ENCODE measurements at places on chromosomes 2 and 18.
A peak's percentile ranks its signal among the peaks of the same experiment; 100 is the strongest.

DNA sequence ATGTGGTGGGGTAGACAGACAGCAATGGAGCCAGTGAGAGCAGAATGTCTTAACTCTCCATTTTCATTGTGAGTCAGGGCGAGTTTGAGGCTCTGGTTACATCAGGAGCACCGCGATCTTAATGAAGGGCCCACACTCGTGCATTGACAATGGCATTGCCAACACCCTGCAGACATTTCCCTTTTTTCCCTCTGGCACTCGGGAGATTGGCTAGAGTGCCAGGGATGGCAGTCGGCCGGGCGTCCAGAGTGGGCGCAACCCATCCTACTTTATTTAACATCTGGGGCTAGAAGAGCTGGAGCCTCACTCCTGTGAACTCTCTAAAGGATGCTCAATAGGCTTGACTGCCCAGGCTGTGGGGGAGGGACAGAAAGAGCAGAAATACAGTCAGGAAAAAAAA is 9.7 kb downstream of the PROKR1 start:
- no peak for DNase-seq

- DNase-seq = no peak
Measured at GRCh38 chr2:51053213-51053612, 21.3 kb upstream of the NRXN1 start.

DNA sequence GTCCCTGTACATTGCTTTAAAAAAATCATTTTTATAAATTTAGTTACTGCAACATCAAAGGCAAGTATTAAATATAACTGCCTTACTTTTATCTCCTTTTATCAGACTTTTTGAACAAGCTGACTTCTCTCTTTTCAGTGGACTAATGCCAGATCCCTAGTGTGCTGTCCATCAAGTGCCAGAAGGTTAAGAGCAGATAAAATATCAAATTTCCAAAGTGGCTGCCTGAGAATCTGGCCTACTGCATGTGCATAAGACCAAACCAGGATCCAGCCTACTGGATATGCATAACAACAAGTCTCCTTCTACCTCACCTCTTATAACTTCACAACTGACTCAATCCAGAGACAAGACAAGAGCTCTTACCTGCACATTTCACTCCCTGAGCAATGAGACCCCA is 59.8 kb upstream of the CHRNA1 start:
- no peak for DNase-seq

- DNase-seq = no peak
Measured at GRCh38 chr2:127530245-127531140, 4.2 kb upstream of the IWS1 start.

GRCh38 chr2:216914491-216914890 is 54.6 kb upstream of the TNP1 start:
- DNase-seq = no peak

- no peak for DNase-seq
Measured at GRCh38 chr18:44673256-44673880, 7.3 kb upstream of the SETBP1 start.

GRCh38 chr2:233815861-233816260 is 37.7 kb downstream of the MROH2A start:
- no peak for DNase-seq

DNA sequence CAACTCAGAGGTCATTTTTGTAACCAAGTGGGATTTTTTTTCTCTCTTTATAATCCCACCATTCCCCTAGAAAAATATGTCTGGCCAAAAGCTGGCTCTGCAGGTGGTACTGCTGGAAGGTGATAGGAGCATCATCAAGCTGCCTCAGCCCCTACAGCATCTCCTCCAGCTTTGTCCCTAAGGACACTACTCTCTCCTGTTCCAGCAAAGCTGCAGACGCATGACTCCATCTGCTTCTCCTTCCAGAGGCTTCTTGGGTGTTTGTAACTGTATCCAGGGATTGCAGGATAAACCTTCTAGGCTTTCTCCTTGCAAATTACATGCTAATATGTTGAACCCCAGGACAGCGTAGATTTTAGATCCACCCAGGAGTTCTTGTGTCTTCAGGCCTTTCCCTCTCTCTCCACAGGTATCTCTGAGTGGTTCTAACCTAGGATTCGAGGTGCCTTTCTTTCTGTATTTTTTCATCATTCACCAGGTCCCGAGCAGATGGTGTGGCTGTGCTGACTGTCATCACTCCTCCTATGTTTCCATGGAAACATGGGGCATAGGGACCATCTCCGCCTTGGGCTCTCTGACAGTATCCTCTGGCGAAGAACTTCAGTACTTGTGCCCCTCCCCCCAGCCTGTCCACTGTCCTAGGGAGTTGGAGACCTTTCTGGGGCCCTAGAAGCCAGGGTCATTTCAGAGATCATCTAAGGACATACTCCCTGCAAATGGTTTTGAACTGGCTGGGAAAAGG is 34.3 kb downstream of the AFF3 start:
- no peak for DNase-seq

DNA sequence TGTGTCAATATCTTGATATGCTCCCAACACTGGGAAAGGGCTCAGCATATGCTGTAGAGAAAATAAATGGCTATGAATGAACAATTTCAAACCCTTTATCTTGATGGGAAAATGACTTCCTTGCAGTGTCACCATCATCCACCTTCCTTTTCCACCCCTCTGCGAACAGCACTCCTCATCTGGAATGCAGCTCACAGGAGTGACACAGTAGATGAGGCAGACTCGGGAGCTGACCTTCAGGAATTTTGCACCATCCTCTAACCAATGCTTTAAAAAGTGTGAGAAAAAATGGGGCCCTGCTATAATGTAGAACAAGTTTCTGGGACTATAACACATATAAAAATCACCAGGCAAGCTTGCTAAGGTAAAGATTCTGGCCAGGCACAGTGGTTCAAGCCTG is 41.3 kb upstream of the YPEL5 start:
- DNase-seq = no peak

GRCh38 chr2:197293252-197294007 is 17.1 kb downstream of the ANKRD44 start:
- DNase-seq = no peak

- no peak for DNase-seq
Measured at GRCh38 chr18:24089076-24089475, 49.8 kb upstream of the CABYR start.

GRCh38 chr2:168583064-168583709 is 127.1 kb downstream of the CERS6 start:
- no peak for DNase-seq

- no peak for DNase-seq
Measured at GRCh38 chr2:200652158-200652557, 66.3 kb downstream of the AOX1 start.

GRCh38 chr2:219581346-219581745 is 9.2 kb downstream of the INHA start:
- no peak for DNase-seq

GRCh38 chr2:163897799-163898198 is 162.0 kb upstream of the FIGN start:
- DNase-seq = no peak

- no peak for DNase-seq
Measured at GRCh38 chr2:224869601-224870233, 153.6 kb upstream of the CCDC195 start.

DNA sequence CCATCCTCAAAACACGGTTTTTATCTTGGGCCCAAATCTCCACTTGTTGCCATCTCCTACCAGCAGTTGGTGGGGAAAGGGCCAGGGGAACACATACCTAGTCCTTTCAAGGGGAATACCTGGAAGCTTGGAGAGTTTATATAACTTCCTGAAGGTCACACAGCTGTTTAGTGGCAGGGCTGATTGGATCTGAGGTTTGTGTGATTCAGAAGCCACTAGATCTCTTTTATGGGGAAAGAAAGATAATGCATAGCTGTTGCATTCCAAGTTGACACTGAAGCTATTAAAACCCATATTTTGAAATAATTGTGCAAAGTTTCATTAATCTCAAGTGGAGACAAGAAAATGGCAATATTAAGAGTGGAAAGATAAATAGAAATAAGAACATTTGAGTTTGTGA is 134.2 kb downstream of the PLCL1 start:
- DNase-seq = no peak

DNA sequence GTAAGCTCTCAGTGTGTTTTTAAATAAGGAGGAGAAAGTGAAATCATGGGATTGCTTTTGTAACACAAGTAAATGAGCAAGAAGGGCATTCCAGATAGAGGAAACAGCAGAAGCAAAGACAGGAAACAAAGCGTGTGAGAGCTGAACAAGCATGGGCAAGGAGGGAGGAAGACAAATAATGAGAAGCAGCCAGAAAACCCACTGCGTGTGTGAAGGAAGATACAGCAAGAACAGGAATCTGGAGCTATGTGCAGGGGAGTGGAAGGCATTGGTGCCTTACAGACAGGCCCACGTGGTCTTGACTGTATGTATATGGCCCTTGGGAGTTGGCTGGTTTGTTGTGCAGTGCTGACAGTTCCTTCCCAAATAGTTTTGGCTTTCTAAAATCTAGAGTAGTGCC is 88.6 kb downstream of the AAK1 start:
- no peak for DNase-seq

DNA sequence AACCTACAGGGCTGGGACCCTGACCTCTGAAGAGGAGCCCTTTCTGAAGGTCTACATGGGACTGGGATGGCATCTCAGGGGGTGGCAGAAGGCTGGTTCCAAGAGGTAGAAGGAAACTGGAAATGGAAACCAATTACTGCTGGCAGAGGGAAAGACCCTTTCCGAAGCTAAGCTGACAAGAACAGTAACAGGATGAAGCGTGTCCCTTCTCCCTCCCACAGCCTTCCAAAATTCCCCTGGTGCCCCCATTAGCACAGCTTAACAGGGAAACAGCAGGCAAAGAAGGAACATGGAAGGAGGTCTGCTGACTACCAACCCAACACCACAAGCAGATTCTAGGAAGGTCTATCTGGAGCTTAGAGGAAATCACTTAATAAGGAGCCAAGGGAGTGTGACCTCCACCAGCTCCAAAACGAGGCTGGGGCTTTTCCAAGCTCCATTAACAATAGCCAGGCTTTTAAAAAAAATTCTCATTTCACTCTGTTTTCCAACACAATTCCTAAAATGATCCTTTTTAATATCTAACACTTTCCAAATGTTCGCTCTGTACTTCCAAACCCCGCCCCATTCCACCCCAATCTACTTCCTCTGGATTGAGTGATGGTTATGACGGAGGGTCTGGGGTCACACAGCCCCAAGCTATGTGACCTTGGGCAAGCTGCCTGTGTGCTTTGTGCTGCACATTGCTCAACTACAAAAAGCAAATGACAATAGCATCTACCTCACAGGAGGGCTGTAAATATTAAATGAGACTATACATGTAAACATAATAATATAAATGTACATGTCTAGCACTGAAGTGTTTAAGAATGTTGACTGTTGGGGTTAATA is 55.2 kb downstream of the STK39 start:
- DNase-seq = no peak

GRCh38 chr2:21146638-21147037 is 22.9 kb downstream of the TDRD15 start:
- no peak for DNase-seq

DNA sequence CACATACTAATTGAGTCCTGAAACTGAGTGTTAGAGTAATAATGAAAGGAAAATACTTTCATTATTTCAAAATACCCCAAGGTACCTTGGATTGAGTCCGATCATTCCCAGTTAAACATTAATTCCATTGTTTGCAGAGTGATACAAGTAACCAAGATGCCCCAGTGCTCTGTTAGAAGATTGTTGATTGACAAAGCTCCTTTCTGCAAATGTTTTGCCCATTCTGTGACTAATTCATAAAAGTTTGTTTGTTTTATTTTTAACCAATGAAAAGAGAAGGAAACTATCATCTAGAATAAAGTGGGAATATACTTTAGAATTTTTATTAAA is 124.0 kb downstream of the GULP1 start:
- DNase-seq = no peak

DNA sequence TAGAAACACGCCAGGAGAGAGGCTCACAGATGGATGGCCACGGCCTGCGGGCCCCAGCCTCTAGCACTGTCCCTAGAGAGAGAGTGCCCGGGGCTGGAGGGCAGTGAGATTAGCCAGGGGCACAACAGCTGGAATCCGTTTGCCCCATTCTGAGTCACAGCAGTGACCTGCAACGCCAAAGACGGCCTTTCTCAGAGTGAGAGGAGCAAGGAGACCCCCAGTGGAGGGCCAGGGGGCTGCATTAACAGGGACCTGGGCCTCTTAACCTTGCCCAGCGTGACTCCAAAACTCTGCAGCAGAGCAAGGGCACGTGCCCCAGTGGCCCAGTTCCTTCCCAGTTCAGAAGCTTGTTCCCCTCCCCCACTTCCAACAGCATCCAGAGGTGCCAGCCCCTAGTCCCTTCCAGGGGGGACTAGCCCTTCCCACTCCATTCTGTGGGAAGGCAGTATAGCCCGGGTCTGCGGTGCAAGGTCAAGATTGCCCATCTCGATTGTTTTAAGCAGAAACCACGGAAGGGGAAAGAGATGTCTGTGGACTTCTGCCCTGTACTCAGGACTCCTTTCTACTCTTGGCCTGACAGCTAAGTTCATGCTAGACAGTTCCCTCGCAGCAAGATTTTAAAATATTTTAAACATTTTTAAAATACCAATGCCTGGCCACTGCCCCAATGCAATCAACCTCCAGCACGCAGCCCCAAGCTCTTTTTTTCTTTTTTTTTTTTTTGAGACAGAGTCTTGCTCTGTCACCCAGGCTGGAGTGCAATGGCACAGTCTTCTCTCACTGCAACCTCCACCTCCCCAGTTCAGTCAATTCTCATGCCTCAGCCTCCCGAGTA is 50.9 kb upstream of the BIN1 start:
- DNase-seq = peak; percentile 57

GRCh38 chr2:54577944-54578647 is 122.0 kb downstream of the SPTBN1 start:
- DNase-seq = no peak

GRCh38 chr2:110812726-110813645 is 80.6 kb downstream of the ACOXL start:
- DNase-seq = no peak

DNA sequence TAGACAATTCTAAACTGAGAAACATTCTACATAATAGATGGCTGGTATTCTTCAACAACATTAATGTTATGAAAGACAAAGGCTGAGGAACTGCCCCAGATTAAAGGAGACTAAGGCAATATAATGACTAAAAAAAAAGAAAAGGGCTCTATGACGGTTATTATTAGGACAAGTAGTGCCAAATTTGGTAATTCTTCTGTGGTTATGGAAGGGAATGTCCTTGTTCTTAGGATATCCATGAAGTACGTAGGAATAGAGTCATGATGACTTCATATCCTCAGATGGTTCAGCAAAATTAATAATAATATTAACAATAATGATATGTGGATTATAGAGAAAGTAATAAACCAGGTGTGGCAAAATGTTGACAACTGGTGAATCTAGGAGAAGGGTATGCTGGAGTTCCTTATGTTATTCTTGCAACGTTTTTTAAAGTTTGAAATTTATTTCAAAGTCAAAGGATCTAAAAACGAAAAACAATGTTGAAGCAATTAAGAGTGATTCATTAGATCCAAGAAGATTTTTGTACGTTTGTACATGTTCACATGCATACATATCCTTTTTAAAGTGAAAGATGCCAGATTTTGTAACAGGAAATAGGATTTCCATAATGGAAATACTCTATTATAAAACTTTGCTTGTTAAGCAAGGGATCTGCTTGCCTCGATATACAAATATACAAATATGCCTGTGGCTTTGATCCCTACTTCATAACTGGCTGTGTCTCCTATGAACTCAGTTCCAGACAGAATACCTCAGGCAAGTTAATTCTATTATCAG is 27.7 kb upstream of the STRN start:
- no peak for DNase-seq

Measured in psoas muscle (tissue), 8 donors.